ENCODE measurements at places on chromosomes 4 and X. TPM values are rescaled to one million over a fixed set of nuclear protein-coding genes. Genes with fewer than 3 reads are reported as not detected.

Gene PGAM4
- 0.26 TPM for total RNA-seq

Gene OTC
- total RNA-seq: not detected

Gene ZFP42
- not detected for total RNA-seq

Gene DSPP
- total RNA-seq: not detected

Gene GASK1B
- total RNA-seq: 0.47 TPM

Gene ATG4A
- 8.0 TPM for total RNA-seq

Gene CT45A5
- total RNA-seq: 0.05 TPM

Gene NUDT11
- total RNA-seq: 3.1 TPM

Gene PPP2R2C
- 34.1 TPM for total RNA-seq

Gene MSANTD1
- total RNA-seq: 0.13 TPM

Gene PIGA
- total RNA-seq: 11.0 TPM

Gene IQSEC2
- 38.7 TPM for total RNA-seq

Gene PNCK
- 0.51 TPM for total RNA-seq

Gene MOSPD2
- 9.7 TPM for total RNA-seq

Gene C4orf17
- total RNA-seq: not detected

Gene MXRA5
- total RNA-seq: not detected

Gene HGFAC
- 0.16 TPM for total RNA-seq

Gene RASSF6
- 0.83 TPM for total RNA-seq

Gene SSX2B
- not detected for total RNA-seq

All from A549 treated with CpdA at 1 μM for 4 hours (cell line).